ENCODE measurements at places on chromosomes 16 and 17. TPM values are rescaled to one million over a fixed set of nuclear protein-coding genes. Genes with fewer than 3 reads are reported as not detected.

PLXDC1 gene
- total RNA-seq = 11.8 TPM

AATK gene
- total RNA-seq = 0.66 TPM

KRT25 gene
- total RNA-seq = not detected

CNGB1 gene
- not detected for total RNA-seq

CACNG1 gene
- total RNA-seq = not detected

CDRT15 gene
- not detected for total RNA-seq

MYOCD gene
- not detected for total RNA-seq

DNAAF8 gene
- 0.29 TPM for total RNA-seq

IGSF6 gene
- not detected for total RNA-seq

KRT27 gene
- total RNA-seq = not detected

CALB2 gene
- 0.33 TPM for total RNA-seq

ALDOC gene
- 72.4 TPM for total RNA-seq

CHST4 gene
- total RNA-seq = not detected

PRSS33 gene
- total RNA-seq = not detected

TBC1D3I gene
- not detected for total RNA-seq

HIRIP3 gene
- 11.8 TPM for total RNA-seq

ZSCAN10 gene
- not detected for total RNA-seq

Measured in smooth muscle cell of trachea (primary cell).